ENCODE measurements at places on chromosomes 6 and 20. TPM values are rescaled to one million over a fixed set of nuclear protein-coding genes. Genes with fewer than 3 reads are reported as not detected.

DNA sequence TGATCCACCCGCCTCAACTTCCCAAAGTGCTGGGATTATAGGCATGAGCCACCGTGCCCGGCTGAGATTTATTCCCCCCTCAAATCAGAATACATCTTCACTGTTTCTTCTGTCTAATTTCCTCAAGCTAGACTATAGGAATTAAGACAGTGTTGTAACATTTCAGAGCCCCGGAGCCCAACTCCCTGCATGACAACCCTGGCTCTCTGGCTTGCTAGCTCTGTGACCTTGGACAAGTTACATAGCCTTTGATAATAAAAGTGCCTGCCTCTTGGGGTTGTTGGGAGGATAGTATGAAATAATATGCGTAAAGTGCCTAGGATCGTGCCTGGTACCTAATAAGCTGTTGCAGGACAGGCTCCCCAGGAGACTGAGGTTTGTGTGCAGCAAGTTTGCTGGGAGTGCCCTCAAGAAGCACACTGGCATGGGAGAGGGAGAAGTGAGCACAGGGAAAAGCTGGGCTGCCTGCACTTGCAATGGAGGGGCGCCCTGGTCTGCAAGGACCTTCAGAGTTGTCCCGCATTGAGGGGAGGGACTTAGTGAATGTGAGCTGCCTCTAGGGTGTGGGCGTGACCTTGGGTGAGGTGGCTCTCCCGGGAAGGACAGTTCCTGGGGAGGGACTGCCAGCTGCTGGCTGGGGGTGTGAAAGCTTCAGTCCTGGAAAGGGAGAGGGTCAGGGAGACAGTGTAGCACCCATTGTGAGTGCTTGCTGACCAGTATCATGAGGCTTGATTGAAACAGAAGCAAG is 43.4 kb downstream of the TAF8 start:
- no peak for DNase-seq

- no peak for DNase-seq
Measured at GRCh38 chr20:62755817-62756724, 40.2 kb upstream of the MRGBP start.

DNA sequence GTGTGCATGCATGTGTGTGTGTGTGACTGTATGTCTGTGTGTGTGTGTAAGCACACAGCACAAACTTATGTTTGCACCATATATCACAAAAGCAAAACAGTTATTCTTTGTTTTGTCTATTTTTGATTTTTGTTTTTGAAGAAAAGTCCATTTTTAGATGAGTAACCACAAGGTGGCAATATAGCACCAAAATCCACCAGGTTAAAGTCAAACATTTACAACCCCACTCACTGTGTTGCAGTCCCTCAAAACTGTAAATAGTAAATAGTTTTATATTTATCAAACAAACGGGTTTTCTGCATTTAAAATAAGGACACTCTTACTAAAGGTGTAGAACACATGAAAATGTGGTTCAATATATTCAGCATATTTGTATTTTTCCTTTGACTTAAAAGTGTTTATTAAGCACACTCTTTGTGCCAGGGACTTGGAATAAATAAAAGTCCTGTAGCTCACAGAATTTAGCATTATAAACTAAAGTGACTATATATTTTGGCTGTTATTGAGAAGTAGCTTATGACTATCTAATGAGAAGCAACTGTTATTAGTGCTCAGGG is 118.5 kb downstream of the GFRAL start:
- no peak for DNase-seq

DNA sequence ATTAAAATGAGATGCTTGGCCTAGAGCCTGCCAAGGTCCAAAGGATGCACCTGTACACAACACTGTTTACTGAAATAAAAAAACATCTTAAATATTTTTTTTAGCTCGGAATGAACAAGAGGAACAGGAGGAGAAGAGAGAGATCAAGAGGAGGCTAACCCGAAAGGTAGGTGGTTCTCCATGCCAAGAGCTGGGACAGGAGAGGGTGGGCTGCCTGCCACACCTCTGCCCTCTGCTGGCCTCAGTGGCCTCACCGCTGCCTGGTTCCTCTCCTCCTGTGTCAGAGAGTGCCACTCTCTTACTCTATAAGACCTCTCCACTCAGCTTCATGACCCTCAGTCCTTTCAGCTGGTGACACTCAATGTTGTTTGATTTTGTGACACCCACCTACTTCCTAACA is 50.2 kb downstream of the TBC1D7 start:
- DNase-seq = no peak

The RAET1G gene
- not detected for total RNA-seq

The ATP6V1G2 gene
- 222 TPM for total RNA-seq

DNA sequence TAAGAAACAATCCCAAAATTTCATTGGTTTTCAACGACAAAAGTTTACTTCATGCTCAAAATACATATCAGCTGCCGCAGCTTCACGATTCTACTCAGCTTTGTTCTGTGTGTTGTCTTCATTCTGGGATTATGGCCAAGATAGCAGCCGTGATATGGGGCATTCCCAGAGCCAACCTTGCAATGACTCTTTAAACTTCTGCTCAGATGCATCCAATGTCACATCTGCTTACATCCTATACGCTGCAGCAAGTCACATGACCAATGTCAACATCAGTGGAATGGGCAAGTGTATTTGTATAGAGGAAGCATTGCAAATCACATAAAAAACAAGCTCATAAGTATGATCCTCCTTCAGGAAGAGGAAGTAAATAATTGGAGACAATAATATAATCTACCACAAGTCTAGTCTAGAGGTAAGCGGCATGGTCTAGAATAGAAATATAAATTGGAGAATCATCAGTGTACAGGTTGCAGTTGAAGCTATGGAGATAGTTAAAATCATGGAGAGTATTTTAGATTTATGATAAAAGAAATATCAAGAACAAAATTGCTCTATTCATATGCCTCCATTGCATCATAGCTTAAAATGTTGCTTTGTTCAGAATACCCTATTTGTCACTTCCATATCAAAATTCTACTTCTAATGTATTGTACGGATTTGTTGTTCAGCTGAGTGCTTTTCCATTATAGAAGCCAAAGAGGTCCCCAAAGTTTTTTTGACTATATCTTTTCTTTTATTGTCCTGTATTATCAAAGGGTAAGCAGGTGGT is 7.2 kb upstream of the C6orf141 start:
- no peak for DNase-seq

The WFDC5 gene
- total RNA-seq = not detected

- no peak for DNase-seq
Measured at GRCh38 chr6:73073238-73073637, 152.1 kb downstream of the KHDC1L start.

DNA sequence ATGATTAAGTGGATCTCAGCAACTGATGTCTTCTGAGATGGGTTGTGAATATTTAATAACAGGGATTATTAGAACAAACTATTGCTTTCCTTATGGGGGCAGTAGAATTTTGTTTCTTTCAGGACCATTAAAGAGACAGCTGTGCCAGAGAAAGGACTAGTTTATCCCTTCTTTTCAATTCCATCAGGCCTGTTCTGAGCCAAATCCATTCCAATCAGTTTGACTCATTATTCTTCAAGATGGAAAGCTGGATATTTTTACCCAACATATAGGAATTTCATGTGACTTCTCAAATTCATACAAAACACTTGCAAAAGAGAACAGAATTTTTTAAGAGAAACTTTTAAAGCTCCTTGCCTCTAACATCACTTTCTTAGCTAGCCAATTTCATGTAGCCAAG is 722.0 kb upstream of the FLRT3 start:
- no peak for DNase-seq

The TCEA2 gene
- 147 TPM for total RNA-seq

DNA sequence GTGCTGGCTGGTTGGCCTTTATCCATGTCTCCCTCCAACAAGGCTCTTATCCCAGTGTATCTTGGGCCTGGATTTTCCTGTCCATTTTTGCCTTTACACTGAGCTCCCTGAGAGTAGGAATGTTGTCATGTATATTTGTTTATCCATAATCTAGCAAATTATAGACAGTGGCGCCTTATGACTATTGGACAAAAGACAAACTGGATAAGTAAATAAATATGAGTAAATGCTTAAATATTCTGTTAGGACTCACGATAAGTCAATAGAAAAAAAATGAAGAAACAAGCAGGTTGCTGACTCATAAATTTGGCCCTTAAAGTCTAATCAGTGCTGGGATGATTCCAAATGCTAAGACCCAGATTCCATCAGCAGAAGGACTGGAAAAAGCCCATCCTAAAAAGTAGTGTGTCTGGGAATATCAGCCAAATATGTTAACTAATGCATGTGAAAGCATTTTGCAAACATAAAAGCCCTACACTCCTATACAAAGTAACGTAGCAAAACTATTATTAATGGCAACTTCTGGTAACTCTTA is 55.0 kb upstream of the PCSK2 start:
- DNase-seq = no peak

GRCh38 chr20:137668-138490 is 4.5 kb upstream of the DEFB126 start:
- no peak for DNase-seq

The NKX2-4 gene
- 0.26 TPM for total RNA-seq

The NXT1 gene
- total RNA-seq = 8.1 TPM

The PNPLA1 gene
- total RNA-seq = 0.46 TPM

DNA sequence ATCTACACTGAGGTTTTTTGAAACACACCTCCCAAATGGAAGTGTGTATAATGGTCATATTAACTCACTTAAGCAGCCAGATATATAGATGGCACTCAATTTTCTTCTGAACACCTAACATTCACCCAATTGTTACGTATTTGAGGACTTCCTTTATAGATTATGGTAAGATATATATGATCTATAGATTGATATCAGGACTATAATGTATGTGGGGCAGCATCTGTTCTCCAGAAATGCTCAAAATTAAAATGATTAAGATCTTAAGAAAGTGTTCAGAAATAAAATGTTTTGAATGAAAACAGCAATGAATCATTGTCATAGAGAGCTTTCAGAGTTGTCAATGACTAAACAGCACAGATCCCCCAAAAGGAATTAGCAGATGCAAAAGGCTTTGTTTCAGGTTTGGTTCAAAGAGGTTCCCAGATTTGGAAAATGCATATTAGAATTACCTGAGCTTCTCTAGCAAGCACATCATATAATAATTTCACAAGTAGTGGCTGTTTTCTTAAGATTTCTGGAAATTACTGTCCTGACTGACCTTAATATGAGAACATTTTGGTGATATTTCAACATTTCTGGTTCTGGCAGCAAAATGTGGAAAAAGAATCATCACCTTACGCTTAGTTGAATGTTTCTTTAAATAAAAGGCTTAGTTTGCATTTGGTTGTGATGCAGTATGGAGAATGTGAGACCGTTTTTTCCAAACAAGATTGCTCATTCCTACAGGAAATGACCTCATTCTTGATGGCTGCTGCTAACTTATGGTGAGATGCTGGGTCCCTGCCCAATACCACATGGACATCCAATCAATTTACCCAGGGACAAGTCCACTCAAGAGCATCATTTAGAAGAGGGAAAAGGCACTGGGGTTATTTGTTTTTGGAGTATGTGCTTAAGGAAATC is 31.5 kb downstream of the TRAF3IP2 start:
- no peak for DNase-seq

DNA sequence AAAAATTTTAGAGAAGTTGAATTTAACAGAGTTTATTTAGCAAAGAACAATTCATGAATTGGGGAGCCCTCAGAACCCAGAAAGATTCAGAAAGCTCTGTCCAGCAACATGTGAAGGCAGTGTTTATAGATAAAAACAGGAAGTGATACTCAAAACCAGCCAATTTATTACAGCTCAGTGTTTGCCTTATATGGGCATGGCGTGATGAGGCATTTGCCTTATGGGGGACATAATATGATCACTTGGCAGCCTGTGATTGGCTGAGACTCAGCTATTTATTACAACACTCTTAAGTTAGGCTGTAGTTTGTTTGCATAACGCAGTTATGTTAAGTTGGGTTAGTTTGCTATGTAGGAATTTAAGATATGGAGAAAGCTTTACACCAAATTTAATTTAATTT is 11.5 kb downstream of the HLA-DPA1 start:
- no peak for DNase-seq

- no peak for DNase-seq
Measured at GRCh38 chr6:32406197-32406596, 784 bp downstream of the BTNL2 start.

DNA sequence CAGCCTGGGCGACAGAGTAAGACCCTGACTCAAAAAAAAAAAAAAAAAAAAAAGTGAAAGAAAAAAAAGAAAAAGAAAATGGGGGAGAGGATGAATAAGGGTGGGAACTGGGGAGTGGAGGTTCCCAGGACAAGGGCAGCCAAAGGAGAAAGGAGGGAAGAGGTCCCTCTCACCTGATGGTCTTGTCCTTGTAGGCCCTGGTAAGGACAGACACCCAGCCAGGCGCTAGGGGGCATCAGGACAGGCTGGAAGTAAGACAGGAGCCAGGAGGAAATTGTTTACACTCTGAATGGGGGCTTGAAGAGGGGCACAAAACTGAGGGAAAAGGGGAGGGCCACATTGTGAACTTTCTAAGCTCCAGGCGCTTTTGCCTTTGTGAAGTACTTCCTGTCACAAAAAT is 2.3 kb upstream of the ALDH5A1 start:
- no peak for DNase-seq

- DNase-seq = no peak
Measured at GRCh38 chr6:41942067-41942851, 651 bp upstream of the CCND3 start.

GRCh38 chr6:158610319-158610968 is 34.1 kb downstream of the DYNLT1 start:
- no peak for DNase-seq

The ULBP2 gene
- 2.1 TPM for total RNA-seq

GRCh38 chr20:22346716-22347115 is 237.7 kb downstream of the FOXA2 start:
- DNase-seq = no peak

The PROCR gene
- 2.9 TPM for total RNA-seq

The KHDC3L gene
- not detected for total RNA-seq

DNA sequence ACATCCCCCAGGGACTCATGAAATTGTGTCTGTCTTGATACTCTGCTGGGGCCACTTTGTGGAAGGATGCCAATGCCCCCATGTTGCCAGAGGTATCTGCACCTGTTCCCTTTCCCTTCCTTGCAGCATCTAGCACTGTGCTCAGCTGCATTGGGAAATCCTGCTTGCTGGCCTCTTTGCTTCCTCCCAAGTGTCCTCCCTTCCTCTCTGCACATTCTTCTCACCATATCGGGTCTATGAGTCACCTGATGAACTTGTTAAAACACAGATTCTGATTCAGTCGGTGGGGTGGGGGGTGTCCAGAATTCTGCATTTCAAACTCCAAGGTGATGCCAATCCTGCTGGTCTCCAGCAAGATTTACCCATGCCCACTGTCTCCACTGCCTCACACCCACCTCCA is 467.8 kb downstream of the PTPRT start:
- DNase-seq = no peak
